ENCODE measurements at places on chromosomes 5 and 9. TPM values are rescaled to one million over a fixed set of nuclear protein-coding genes. Genes with fewer than 3 reads are reported as not detected.

- no peak overlapping the region for H3K27ac ChIP-seq
- no peaks in the 10 kb centered on the region for H3K36me3 ChIP-seq
- no peak for DNase-seq
- H3K4me3 ChIP-seq = no peak overlapping the region
- H3K27me3 ChIP-seq = no peaks in the 10 kb centered on the region
- H3K4me1 ChIP-seq = no peaks in the 10 kb centered on the region
Observed at GRCh38 chr5:121870489-121870888, 18.8 kb downstream of the FTMT start.

GRCh38 chr5:115813719-115814118, 2.7 kb downstream of the CDO1 start:
- H3K4me1 ChIP-seq = no peaks in the 10 kb centered on the region
- no peaks in the 10 kb centered on the region for H3K27me3 ChIP-seq
- no peak overlapping the region for H3K27ac ChIP-seq
- DNase-seq = no peak

GRCh38 chr9:134360897-134361296, 34.6 kb downstream of the RXRA start:
- H3K4me3 ChIP-seq = no peak overlapping the region
- H3K27me3 ChIP-seq = no peaks in the 10 kb centered on the region
- peak; percentile 89 for DNase-seq
- H3K4me1 ChIP-seq = peaks cover 31% of the 10 kb centered on the region
- H3K36me3 ChIP-seq = no peaks in the 10 kb centered on the region
- H3K27ac ChIP-seq = peak overlapping the region; percentile 72

DNA sequence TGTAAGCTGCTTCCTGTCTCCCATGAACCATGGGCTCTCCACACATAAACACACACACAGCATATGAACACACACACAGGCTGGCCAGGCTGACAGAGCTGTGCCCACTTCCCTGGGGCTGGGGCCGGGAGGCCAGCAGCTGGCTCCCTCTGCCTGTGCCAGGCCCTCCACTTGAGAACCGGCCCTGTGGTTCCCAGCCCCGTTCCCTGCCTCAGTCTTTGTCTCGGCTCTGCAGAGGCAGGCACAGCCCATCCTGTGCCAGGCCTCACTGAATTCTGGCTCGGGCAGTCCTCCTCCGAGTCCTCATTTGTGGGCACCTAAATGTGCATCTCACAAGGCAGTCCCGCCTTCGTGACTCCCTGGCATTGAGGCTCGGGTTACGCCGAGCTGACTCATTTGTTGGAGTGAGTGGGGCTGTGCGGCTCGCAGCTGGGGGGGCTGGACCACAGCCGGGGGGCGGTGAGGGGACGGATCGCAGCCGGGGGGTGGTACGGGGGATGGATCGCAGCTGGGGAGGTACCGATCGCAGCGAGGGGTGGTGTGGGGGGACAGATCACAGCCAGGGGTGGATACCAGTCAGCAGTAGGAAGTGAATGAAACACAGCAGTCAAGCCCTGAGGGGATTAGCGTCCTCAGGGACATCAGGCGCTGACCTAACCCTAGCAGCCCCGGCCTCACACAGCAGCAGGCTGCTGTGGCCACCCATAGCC, 72.3 kb downstream of the PSMB7 start:
- peak; percentile 63 for DNase-seq
- H3K4me3 ChIP-seq = no peak overlapping the region
- H3K27ac ChIP-seq = peak overlapping the region; percentile 65
- peaks cover 59% of the 10 kb centered on the region for H3K36me3 ChIP-seq

GRCh38 chr5:7667216-7667767, 183.6 kb downstream of the CFAP90 start:
- H3K36me3 ChIP-seq = no peaks in the 10 kb centered on the region
- no peaks in the 10 kb centered on the region for H3K4me1 ChIP-seq
- no peak overlapping the region for H3K27ac ChIP-seq
- no peak for DNase-seq
- no peak overlapping the region for H3K4me3 ChIP-seq

DNA sequence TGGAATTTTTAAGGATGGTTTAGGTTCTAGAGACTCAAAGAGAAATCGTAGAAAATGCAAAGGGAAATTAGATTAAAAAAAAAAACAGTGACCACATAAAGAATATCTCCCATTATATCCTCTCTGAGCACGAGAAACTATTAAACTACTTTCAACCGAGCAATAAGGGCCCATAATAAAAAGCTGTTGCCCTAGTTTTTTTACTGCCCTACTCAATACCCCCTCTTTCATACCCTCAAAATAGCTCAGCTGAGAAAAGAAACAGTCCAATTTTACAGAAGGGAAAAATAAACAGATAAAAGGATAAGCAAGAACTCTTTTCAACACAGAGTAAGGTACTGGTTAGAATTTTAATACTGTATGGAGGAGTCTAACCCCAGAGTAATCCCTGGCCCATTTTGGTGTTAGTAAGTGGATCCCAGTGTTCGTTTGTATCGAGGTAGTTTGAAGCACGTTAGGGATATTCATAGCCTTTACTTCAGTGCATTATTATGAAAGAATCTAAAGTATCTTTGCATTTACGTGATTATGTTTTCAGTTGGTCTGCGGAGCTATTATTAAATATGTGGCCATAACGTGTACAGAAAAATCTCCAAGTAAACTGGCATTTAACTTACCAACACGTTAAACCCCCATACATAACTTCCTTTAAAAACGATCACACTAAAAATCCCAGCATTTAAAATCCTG, 980 bp upstream of the RHOBTB3 start:
- H3K4me1 ChIP-seq = no peaks in the 10 kb centered on the region
- H3K27me3 ChIP-seq = no peaks in the 10 kb centered on the region
- H3K27ac ChIP-seq = peak overlapping the region; percentile 89
- H3K4me3 ChIP-seq = peak overlapping the region; percentile 72
- no peaks in the 10 kb centered on the region for H3K36me3 ChIP-seq

DNA sequence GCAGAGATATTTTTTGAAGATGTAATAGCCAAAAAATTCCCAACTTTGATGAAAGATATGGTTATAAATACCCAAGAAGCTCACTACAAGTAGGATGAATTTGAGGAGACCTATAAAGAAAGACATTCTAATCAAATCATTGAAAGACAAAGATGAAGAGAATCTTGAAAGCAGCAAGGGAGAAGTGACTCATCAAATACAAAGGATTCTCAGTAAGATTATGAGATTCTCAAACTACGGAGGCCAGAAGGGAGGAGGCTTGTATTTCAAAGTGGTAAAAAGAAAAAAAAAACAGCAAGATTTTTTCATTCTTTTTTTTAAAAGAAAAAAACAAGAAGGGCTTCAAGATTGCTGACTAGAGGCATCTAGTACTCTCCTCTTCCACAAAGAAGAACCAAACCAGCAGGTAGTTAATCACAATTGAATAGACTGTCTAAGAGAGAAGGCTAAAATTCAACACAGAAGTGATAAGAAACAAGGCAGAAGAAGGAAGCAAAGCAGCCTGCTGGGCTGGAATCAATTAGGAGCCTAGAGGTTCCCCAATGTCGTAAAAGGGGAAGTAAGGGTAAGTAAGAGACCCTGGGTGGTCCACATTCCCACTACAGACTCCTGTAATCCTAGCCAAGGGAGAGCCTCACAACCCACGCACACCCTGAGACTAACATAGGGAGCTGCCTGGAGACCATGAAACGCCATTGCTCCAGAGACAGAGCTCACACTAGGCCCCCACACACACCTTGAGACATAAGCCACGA, 59.1 kb upstream of the NIPAL4 start:
- no peaks in the 10 kb centered on the region for H3K4me1 ChIP-seq
- no peaks in the 10 kb centered on the region for H3K27me3 ChIP-seq
- no peak overlapping the region for H3K27ac ChIP-seq
- no peak for DNase-seq

DNA sequence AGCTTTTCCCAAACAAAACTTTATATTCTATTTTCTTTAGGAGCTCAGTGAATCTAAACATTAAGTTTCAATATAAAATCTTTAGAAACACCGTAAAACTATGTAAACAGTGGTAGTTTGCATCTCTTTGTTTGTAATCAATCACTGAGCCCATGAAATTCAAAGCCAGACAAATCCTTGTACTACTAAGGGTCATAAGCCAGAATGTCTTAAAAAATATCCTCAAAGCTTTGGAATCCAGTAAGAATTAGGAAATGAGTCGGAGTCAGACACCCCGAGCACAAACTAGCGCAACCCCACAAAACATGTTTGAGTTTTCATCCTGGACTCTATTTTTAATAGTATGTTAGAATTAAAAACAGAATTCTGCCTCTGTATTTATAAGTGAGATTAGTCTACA, 153.8 kb downstream of the HSPA4 start:
- H3K4me3 ChIP-seq = no peak overlapping the region
- no peaks in the 10 kb centered on the region for H3K4me1 ChIP-seq
- no peak for DNase-seq
- H3K27me3 ChIP-seq = no peaks in the 10 kb centered on the region

GRCh38 chr9:12166518-12166917, 526.7 kb upstream of the TYRP1 start:
- no peaks in the 10 kb centered on the region for H3K4me1 ChIP-seq
- H3K4me3 ChIP-seq = no peak overlapping the region
- DNase-seq = no peak
- H3K27ac ChIP-seq = no peak overlapping the region
- no peaks in the 10 kb centered on the region for H3K36me3 ChIP-seq
- H3K27me3 ChIP-seq = no peaks in the 10 kb centered on the region

GRCh38 chr5:173240091-173241050, 5.4 kb upstream of the NKX2-5 start:
- no peak overlapping the region for H3K4me3 ChIP-seq
- H3K27me3 ChIP-seq = peaks cover 33% of the 10 kb centered on the region
- no peaks in the 10 kb centered on the region for H3K36me3 ChIP-seq
- H3K4me1 ChIP-seq = no peaks in the 10 kb centered on the region
- no peak overlapping the region for H3K27ac ChIP-seq

- H3K27me3 ChIP-seq = no peaks in the 10 kb centered on the region
- H3K4me3 ChIP-seq = no peak overlapping the region
- H3K27ac ChIP-seq = no peak overlapping the region
- no peak for DNase-seq
Observed at GRCh38 chr5:14261856-14262611, 118.9 kb downstream of the TRIO start.

GRCh38 chr9:95506428-95506677, 10.4 kb downstream of the PTCH1 start:
- DNase-seq = peak; percentile 66
- H3K36me3 ChIP-seq = no peaks in the 10 kb centered on the region

DNA sequence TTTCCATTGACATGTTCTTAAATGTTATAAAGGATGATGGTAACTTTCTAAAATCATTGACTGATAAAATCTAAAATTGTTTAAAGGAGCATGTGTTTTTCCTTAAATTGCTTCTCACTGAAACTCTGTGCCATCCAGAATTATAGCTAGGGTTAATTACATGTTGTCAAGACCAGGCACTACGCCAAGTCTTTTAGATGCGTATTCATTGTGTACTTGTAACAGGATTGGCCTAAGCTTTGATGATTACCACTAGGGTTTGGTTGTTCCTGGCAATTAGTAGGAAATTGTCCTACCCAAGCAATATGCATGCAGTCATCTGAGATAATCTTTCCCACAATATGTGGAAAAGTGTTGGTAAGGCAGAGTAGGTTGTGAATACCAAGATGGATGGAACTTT, 43.8 kb downstream of the PRKACG start:
- no peaks in the 10 kb centered on the region for H3K27me3 ChIP-seq
- DNase-seq = no peak
- H3K4me3 ChIP-seq = no peak overlapping the region
- H3K36me3 ChIP-seq = no peaks in the 10 kb centered on the region

DNA sequence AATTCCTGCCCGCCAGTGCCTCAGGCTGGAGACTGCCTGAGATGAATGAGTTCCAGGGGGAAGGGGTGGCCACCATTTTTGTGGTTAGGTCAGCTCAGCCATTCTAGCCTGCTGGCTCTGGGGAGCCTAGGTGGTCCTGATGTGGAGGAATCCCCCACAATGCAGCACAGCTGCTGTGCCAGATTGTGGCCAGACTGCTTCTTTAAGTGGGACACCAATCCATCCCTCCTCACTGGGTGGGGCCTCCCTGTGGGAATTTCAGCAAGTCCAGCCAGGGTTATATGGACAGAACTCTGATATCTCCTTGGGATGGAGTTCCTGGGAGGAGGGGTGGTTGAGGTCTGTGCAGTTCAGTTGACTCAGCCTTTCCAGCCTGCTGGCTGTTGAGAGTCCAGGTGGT, 51.2 kb upstream of the DAP start:
- DNase-seq = no peak
- no peak overlapping the region for H3K27ac ChIP-seq
- no peaks in the 10 kb centered on the region for H3K36me3 ChIP-seq
- H3K4me3 ChIP-seq = no peak overlapping the region
- no peaks in the 10 kb centered on the region for H3K27me3 ChIP-seq
- H3K4me1 ChIP-seq = no peaks in the 10 kb centered on the region

DNA sequence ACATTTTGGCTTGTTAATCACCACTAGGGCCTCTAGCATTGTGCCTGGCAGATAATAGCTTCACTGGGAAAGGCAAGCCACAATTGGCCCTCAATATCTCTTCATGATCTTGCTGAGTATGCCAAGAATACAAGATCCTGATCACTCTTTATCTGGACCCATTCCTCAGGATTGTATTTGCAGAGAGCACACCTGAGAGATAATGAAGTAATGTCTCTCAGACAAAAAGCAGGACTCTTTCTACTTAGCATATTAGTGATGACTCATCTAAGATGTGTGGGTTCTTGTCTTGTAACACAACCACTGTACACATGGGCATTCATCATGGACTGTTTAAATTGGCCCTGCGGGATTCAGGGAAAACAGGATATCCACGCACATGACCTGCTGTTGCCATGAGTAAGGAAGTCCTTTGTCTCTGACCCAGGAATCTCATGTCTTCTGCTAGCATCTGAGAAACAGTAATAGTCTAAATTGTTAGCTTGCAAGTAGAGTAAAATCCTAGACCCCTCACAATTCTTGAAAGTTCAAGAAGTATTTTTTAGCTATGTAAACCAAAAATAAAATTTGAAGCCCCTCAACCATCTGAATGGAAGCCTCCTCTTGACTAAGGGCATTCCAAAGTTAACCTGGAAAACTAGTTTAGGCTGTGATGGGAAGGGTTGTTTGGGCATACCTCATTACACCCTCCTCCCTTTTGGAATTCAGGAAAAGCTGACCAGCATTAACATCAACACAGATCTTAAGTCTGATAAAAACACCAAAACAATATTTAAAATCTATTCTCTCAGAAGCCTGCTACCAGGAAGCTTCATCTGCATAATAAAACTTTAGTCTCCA, 28.0 kb upstream of the NFIL3 start:
- no peaks in the 10 kb centered on the region for H3K27me3 ChIP-seq
- DNase-seq = no peak
- H3K4me3 ChIP-seq = no peak overlapping the region
- no peaks in the 10 kb centered on the region for H3K4me1 ChIP-seq

GRCh38 chr9:98867429-98868168, 60.1 kb downstream of the GALNT12 start:
- H3K27ac ChIP-seq = peak overlapping the region; percentile 44
- DNase-seq = no peak
- no peaks in the 10 kb centered on the region for H3K27me3 ChIP-seq
- no peaks in the 10 kb centered on the region for H3K36me3 ChIP-seq

- no peak overlapping the region for H3K4me3 ChIP-seq
- H3K27ac ChIP-seq = no peak overlapping the region
- H3K36me3 ChIP-seq = no peaks in the 10 kb centered on the region
- no peaks in the 10 kb centered on the region for H3K4me1 ChIP-seq
- DNase-seq = no peak
Observed at GRCh38 chr5:116668390-116668789, 93.8 kb upstream of the SEMA6A start.

The FGF10 gene
- 7.5 TPM for total RNA-seq

The LIX1 gene
- total RNA-seq = not detected

The BSPRY gene
- total RNA-seq = not detected

The OR1Q1 gene
- total RNA-seq = not detected

The ZNF462 gene
- total RNA-seq = 8.8 TPM

The CCDC192 gene
- not detected for total RNA-seq

The CCDC183 gene
- not detected for total RNA-seq

The KCNN2 gene
- 10.0 TPM for total RNA-seq

The PRDM9 gene
- not detected for total RNA-seq
